ENCODE measurements at places on chromosomes 13 and 19.

- no peak for DNase-seq
Measured at GRCh38 chr13:110820322-110820721, 94.5 kb downstream of the ANKRD10 start.

GRCh38 chr13:72530471-72530870 lies 197.0 kb downstream of the MZT1 start:
- no peak for DNase-seq

GRCh38 chr13:114019367-114019766 lies 45.5 kb upstream of the C13orf46 start:
- DNase-seq, result no peak

DNA sequence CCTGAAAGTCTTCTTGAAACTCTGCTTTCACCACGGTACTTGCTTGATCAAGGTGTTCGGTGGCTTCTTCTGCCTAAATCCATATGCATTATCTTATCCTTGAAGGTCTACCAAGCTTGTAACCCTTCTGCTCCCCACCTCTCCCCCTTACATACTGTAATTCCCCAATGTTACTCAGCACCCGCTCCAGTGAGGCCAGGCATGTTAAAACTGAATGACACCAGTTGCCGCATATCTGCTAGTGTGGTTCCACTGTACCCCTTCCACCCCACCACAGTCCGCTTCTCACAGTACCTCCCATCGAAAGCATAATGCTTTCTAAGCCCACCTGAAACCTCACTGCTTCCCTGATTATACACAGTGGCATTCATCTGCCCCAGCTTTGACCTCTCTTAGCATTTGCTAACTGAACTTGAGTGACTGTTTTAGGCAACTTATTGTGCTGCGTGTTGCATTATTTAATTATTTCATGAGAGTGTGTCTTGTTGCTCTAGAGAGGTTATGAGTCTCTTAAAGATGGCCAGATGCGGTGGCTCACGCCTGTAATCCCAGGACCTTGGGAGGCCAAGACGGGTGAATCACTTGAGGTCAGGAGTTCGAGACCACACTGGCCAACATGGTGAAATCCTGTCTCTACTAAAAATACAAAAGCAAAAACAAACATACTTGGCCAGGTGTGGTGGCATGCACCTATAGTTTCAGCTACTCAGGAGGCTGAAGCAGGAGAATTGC lies 87.6 kb upstream of the MBNL2 start:
- no peak for DNase-seq

- no peak for DNase-seq
Measured at GRCh38 chr13:94344126-94344818, 135.2 kb downstream of the DCT start.

GRCh38 chr13:66128692-66129269 lies 1101.4 kb downstream of the PCDH9 start:
- no peak for DNase-seq

GRCh38 chr13:51130348-51130747 lies 19.3 kb upstream of the C13orf42 start:
- no peak for DNase-seq

GRCh38 chr13:110070511-110071120 lies 236.3 kb downstream of the COL4A1 start:
- DNase-seq, result no peak

Data from mucosa of gallbladder (tissue), 1 donor.